ENCODE measurements at places on chromosomes 7 and 10. TPM values are rescaled to one million over a fixed set of nuclear protein-coding genes. Genes with fewer than 3 reads are reported as not detected.

FAM20C gene
- total RNA-seq = 4.9 TPM

ACTL6B gene
- not detected for total RNA-seq

PKD2L1 gene
- not detected for total RNA-seq

DNAJB12 gene
- 43.1 TPM for total RNA-seq

WNT16 gene
- total RNA-seq = not detected

SFTPD gene
- total RNA-seq = not detected

TSPAN33 gene
- total RNA-seq = 12.4 TPM

CFAP69 gene
- total RNA-seq = 4.6 TPM

SORCS3 gene
- not detected for total RNA-seq

MEOX2 gene
- 12.6 TPM for total RNA-seq

PTPRN2 gene
- 1.9 TPM for total RNA-seq

PRSS37 gene
- total RNA-seq = not detected

GHRHR gene
- not detected for total RNA-seq

LOXL4 gene
- total RNA-seq = 2.6 TPM

TUBGCP2 gene
- 41.0 TPM for total RNA-seq

NXPH1 gene
- not detected for total RNA-seq

APBB1IP gene
- total RNA-seq = 1.9 TPM

LRRTM3 gene
- not detected for total RNA-seq

CACNB2 gene
- total RNA-seq = not detected
